ENCODE measurements at places on chromosomes 13 and 19.

DNA sequence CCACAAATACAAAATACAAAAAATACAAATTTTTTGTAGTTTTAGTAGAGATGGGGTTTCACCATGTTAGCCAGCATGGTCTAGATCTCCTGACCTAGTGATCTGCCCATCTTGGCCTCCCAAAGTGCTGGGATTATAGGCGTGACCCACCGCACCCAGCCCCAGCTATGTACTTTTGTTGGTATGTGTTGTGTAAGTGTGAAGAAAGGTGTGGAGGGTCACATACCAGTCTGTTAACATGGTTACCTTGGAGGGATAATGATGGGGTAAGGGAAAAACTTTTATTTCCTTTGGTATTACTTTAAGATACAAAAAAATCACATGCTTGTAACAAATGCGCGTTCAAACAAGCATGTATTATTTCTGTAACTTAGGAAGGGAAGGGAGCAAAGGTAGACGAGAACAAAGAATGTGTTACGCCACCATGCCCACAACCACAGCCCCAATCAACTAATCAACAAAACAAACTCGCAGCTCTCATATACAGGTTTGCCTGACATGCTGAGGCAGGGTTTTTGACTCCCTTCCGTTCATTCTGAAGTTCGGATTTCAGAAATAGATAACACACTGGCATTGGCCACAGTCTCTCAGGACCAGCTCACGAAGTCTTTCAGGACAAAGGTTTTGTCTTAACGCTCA lies 13.5 kb upstream of the VWA8 start:
- no peak for DNase-seq

DNA sequence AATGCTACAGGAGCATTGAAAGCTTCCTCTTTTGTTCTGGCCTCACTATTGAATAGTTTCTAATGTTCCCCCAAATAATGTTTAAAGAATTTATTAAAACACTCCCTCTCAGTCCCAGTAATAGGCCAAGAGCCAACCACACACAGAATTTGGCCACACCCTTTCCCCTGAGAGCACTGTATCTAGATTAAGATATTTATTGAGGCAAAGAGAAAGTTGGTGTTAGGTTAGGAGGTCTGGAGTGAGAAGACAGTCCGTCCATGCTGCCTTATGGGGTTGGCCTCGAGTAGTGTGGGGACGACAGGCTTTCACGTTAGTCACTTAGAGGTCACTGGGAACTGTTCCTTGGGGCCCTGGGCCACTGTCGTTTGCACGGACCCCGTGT lies 122.9 kb upstream of the RNF113B start:
- DNase-seq = no peak

DNA sequence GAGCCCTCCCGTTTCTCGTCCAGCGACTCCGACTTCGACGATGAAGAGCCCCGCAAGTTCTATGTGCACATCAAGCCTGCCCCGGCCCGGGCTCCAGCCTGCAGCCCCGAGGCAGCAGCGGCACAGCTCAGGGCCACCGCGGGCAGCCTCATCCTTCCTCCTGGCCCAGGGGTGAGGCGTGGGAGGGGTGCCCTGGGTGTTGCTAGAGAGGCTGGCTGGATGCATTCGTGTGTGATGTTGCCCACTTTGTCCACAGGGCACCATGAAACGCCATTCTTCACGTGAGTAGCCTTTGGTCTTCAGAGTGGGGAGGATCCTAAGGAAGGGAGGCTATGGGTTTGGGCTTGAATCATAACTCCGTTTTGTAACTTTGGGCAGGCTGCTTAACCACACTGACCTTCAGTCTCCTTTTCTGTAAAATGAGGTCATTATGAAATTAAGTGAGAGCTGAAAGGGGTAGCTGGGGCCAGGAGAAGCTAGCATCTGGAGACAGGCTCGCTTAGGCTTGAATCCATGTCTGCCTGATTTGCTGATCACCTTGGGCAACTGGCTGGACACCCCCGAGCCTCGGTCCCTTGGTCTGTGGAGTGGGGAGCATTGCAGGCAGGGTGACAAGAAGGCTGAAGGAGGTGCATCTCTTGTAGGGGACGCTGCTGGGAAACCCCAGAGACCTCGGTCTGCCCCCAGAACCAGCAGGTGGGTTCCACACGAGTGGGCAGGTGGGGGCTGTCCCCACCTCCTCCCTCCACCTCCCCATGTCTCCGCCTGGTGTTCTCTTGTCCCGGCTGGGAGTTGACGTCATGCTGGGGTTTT lies 18.7 kb upstream of the B3GNT3 start:
- peak; percentile 46 for DNase-seq

DNA sequence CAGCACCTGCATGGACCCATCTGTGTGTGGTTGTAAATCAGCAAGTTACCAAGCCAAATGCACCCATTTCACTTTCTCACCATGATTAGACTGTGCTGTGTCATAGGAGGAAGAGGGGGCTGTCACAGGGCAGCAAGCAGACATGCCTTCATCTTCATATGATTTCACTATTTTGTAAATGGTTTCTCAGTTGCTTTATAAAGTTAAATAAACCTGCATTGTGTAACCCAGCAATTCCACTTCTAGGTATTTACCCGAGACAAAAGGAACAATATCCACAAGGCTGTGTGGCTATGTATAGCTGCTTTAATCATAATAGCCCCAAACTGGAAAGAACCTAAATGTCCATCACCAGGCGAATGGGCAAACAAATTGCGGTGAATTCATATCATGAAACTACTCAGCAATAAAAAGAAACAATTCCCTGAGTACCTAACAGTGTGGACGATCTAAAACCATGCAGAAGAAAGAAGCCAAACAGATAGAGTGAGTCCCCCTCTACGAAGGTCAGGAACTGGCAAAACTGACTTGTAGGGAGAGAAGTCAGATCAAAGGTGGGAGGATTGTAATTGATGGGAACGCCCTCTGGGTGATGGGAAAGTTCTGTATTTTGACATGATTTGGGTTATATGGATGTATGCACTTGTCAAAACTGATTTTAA lies 185.4 kb downstream of the COL4A1 start:
- DNase-seq = no peak

- no peak for DNase-seq
Measured at GRCh38 chr13:19561585-19561984, 253 bp upstream of the TPTE2 start.

GRCh38 chr13:94864474-94864873 lies 152.1 kb upstream of the SOX21 start:
- DNase-seq = no peak

DNA sequence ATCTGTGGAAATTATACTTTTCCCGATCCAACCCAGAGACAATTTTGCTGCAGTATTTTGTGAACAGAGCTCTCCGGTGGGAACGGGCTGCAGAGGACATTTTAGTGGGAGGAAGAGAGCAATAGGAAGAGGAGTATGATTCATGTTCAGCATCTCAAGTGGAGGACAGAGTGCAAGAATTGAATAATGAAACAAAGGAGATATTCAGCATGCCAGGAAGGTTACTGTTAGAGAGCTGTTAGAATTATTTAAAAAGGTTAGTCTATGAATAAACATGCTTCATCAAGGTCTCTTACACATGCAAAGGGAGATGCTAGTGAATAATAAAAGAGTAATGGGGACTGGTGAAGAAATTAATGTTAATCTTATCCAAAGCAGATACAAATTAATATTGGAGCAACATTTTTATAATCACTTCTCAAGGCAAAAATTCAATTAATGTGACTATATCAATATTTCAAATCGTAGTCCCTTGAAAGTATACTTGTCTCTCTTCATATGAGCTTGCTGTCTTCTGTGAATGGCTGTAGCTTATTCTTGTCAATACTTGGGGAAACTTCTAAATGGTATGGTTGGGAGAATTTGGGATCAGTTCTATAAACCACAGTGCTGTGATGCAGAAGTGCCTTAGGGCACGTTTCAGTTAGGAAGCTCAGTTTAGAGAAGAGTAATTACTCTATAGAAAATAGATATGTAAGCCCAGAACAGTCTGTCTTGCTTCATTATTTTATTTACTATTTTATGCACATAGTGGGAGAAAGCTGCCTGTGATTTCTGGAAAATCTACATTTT lies 1165.8 kb downstream of the OLFM4 start:
- DNase-seq = no peak

- DNase-seq = peak; percentile 53
Measured at GRCh38 chr19:18230941-18231734, 4.9 kb upstream of the PDE4C start.

DNA sequence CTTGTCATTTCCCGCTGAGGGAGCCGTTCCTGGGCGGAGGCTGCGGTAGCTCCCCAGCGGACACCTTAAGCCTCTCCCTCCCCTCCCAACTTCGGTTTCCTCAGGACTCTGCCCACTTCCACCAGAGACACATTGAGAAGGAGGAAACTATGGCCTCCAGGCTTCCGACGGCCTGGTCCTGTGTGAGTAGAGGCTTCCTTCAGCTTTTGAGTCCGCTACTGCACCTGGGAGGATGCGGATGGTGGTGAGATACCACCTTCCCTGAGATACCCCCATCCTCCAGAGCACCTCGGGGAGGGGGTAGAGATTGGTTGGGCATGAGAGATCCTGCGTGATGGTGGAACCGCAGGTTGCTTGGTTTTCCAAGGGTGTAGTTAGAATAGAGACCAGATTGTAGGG lies 955 bp downstream of the ZNF274 start:
- DNase-seq = no peak

- peak; percentile 96 for DNase-seq
Measured at GRCh38 chr13:75864718-75865117, 228.6 kb downstream of the LMO7 start.

- no peak for DNase-seq
Measured at GRCh38 chr13:27011661-27012060, 159.9 kb downstream of the USP12 start.

Data from choroid plexus epithelial cell (primary cell).